ENCODE measurements at places on chromosomes 5 and 9. TPM values are rescaled to one million over a fixed set of nuclear protein-coding genes. Genes with fewer than 3 reads are reported as not detected.

IL5 gene
- not detected for polyA plus RNA-seq

CLINT1 gene
- polyA plus RNA-seq = 91.1 TPM

DNA sequence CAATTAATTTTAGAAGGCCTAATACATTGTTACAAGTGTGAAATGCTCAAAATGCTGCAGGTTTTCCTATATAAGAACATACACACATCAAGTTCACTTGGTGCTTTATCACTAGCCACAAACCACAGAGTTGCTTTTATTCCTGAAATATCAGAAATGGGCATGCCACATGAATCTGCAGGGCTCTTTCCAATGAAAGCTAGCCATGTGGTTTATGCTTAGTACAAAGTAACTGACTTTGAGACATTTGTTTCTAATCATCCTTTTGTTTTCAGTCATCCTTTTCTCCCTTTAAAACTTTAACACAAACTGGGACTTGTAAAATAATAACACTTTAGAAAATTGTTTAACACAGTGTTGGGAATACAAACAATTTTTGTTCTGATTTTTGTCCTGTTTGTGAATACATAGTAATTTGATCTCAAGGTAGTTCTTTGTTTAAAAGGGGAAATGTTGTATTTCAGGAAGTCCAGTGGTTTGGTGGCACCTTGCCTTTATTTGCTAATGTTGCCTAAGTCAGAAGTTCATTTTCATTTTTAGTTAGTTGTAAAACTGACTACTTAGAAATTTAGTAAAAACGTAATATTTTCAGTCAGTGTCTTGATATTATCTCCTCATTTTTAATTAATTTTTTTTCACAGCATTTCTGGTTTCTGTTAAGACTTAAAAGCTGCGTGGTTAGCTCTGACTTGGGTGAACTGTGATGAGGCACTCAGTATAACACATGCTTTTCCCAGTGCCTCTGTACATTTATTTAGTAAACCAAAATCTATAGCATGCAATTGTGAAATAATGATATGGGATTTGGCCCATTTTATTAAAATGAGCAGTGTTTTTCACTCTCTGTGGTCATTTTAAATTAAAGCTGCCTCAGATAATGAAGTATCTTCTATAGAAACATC lies 18.6 kb downstream of the PRDM6 start:
- no peaks in the 10 kb centered on the region for H3K36me3 ChIP-seq
- H3K27ac ChIP-seq = no peak overlapping the region
- H3K4me1 ChIP-seq = no peaks in the 10 kb centered on the region
- H3K27me3 ChIP-seq = no peaks in the 10 kb centered on the region
- H3K4me3 ChIP-seq = no peak overlapping the region

- DNase-seq = no peak
- H3K27me3 ChIP-seq = no peaks in the 10 kb centered on the region
- peak overlapping the region; percentile 70 for H3K27ac ChIP-seq
- peaks cover 68% of the 10 kb centered on the region for H3K4me1 ChIP-seq
- peaks cover 6% of the 10 kb centered on the region for H3K36me3 ChIP-seq
These were observed 2.1 kb downstream of the TLN1 start for GRCh38 chr9:35729700-35730485.

Measured in CD8-positive, alpha-beta memory T cell (primary cell).